ENCODE measurements at places on chromosomes 5 and 9. TPM values are rescaled to one million over a fixed set of nuclear protein-coding genes. Genes with fewer than 3 reads are reported as not detected.
A peak's percentile ranks its signal among the peaks of the same experiment; 100 is the strongest.

The G3BP1 gene
- 145 TPM for total RNA-seq

The FAM114A2 gene
- 31.8 TPM for total RNA-seq

DNA sequence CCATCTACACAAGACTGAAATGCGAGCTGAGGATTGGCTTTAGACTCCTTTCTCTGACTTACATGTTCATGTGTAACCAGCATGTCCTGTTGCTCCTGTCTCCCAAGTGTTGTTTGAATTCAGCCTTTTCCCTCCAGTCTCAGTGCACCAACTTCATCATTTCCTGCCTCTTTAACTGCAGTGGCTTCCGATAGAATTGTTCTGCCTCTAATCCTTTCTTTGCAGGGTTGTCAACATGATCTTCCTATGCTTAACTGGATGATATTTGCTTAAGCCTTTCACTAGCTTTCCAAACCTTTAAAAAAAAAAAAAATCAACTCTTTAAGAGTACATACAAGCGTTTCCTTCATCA is 6.7 kb upstream of the FYB1 start:
- H3K36me3 ChIP-seq: no peaks in the 10 kb centered on the region
- peaks cover 5% of the 10 kb centered on the region for H3K4me1 ChIP-seq
- no peak overlapping the region for H3K27ac ChIP-seq
- H3K27me3 ChIP-seq: no peaks in the 10 kb centered on the region

- peaks cover 16% of the 10 kb centered on the region for H3K4me1 ChIP-seq
- H3K27ac ChIP-seq: no peak overlapping the region
- H3K27me3 ChIP-seq: no peaks in the 10 kb centered on the region
- peak; percentile 87 for DNase-seq
- H3K36me3 ChIP-seq: no peaks in the 10 kb centered on the region
Observed at GRCh38 chr5:128084228-128085167, 932 bp downstream of the SLC12A2 start.

DNA sequence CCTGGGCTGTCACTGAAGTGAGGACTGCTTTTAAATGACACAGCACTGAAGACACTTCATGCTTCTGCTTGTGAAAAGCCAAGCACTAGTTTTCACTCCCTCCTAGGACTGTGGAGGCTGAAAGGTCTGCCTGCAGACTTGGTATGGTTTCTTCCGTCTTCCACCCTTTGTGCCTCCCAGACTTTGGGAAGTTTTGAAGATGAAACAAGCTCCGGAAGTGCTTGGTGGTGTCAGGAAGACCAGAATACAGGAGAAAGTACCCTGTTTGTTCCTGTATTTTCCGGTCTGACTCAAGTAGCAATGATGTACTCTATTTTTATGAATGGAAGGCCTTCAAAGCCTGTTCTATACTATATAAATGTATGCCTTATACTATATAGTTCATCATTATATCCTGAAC is 222.7 kb downstream of the PDZD2 start:
- no peaks in the 10 kb centered on the region for H3K36me3 ChIP-seq
- H3K27ac ChIP-seq: no peak overlapping the region
- no peaks in the 10 kb centered on the region for H3K27me3 ChIP-seq
- DNase-seq: no peak
- H3K4me1 ChIP-seq: no peaks in the 10 kb centered on the region
